ENCODE measurements at places on chromosomes 2 and 18.

DNA sequence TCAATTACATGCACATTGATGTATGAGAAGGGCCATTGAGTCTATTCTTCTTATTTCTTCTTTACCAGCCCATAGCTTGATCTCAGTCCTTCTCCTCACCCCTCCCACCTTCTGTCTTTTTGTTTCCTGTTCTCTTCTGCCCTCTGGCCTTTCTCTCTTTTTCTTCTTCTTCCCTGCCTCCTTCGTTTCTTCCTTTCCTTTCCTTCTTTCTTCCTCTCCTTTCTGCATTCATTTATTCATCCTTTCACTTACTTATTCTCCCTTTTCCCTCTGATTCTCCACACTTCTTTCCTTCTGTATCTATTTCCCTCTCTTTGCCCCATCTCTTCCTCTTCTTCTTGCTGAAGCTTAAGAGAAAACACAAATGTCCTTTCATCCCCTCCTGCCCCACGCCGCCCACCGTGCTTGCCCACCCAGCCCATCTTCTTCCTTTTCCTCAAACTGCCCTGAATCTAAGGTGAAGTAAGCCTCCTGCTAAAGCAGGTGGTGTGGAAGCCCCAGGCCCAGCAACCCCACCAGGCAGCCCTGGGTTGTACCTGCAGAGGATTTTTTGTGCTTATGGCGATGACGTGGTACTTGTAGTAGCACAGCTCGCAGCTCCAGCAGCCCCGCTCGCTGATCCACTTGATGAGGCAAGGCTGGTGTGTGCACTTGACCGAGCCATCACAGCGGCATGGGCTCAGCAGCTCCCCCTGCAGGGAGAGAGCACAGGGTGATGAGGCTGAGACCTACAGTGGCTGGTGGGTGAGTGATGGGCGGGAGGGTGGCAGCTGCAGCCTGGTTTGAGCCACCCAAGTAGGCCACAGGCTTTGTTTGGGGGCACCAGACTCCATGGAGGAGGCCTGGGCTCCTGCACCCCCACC, 89.0 kb downstream of the MARCHF4 start:
- DNase-seq, result no peak

DNA sequence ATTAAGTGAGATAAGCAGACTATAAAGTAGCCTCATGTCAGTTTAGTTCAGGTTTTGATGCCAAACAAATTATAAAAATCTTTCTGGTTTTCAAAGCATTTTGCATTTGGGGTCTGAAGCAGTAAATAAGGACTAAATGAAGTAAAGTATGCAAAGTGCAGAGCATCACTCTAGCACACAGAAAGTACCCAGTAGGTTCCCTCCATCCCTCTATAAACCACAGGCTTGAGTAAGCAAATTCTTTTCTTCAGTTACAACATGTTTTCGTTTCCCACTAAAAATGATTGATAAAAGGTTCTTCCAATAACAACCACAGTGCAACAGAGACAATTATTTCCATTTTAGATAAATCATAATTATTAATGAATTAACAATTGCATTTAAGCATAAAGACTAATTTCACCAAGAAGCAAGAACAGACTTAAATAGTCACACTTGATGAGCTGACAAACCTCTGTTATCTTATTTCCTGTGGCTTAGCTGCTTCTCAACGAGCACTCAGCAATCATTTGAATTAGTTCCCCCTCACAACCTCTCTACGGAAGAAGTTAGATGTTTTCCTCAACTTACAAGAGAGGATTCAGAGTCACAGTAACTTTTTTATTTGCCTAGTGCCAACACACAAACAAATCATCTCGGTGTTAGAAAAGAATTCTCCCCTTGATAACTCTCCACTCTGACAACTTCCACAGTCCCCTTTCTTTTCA, 249.8 kb downstream of the NBAS start:
- no peak for DNase-seq

- no peak for DNase-seq
Observed at GRCh38 chr2:240156435-240157146, 16.1 kb upstream of the OTOS start.

GRCh38 chr2:197311421-197312033, 947 bp upstream of the ANKRD44 start:
- no peak for DNase-seq

DNA sequence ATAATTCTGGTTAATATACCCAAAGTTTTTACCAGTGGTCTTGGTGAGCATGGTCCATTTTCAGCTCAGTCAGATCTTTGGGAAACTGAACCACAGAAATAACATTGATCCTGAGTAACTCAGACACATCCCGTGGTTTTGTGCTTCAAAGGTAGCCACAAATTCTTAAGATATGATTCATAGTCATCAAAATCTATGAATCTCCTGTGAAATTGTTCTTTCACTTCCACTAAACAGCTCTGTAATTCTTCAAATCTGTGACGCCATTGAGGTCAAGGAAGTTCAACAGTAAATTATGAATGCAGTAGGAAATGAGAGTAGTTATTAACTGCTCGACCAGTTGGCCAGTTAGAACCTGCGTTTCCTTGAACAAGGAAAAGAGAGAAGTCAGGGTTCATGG, 147.3 kb downstream of the IRS1 start:
- no peak for DNase-seq

DNA sequence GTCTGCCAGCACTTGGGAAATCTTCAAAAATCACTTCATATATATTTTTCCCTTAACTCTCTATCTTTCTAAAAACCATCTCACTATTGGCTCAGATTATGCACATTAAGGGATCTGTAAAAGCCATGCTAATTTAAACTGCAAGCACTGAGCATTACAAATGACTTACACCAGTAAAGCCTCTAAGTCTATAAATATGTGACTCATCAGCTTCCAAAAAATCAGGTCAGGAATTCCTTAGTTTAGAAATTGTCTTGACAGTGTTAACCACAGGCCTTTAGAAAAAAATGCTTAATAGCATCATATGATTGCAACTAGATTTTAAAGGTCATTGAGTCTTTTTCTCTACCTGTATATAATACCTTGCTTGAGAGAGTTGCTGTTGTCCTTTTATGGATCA, 1113.6 kb upstream of the PIK3C3 start:
- DNase-seq, result no peak

DNA sequence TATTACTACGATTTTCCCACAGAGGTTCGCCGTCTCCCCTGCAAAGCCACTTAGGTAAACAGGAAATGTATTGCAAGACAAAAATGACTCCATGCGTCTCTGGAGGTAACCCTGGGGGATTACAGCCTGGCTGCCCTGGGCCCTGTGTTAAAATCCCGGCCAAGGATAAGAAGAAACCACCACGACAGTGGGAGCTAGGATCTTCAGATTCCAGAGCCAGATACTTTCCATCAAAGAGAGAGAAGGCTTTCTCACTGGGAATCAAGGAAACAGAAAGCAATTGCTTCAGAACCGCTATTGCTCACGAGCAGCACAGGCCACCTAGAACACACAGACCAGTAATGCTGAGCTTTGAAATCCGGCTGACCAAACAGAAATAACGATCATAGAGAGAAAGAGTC, 97.9 kb upstream of the ZNF516 start:
- no peak for DNase-seq

DNA sequence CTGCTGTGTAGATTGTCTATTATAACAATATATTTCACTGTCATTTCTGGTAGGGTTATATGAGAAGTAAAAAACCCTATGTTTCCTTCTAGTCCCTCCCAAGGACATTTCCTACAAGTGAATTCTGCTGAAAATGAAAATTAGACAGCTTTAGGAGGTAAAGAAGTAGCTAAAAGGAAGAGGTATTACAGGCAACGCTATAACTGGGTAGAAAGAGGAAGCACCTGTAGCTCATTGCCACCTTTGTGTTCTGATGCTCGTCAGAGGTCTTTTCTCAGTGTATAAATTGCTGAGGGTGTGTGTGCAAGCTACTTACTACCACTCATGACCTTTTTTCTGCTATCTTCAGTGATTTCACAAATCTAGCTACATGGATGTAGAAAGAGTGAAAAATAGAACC, 1.4 kb downstream of the DNAJC10 start:
- DNase-seq, result no peak

DNA sequence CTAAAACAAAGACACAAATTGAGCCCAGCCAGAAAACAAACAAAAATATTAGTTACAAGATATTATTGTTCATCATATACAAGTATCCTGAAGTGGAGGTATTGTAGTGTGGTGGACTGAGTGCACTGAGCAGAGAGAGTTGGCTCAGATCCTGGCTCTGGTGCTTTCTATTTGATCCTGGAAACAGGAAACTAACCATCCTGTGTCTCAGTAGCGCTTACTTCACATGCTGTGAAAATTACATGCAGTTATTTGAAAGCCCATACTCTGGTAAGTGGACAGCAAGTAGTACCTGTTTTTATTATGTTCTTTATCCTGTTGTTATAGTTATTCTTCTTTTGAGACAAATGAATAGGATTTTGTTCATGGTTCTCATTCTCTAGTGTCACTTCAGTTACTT, 84.3 kb upstream of the CRIM1 start:
- no peak for DNase-seq

- DNase-seq, result no peak
Observed at GRCh38 chr2:99442837-99443236, 47.0 kb downstream of the REV1 start.

DNA sequence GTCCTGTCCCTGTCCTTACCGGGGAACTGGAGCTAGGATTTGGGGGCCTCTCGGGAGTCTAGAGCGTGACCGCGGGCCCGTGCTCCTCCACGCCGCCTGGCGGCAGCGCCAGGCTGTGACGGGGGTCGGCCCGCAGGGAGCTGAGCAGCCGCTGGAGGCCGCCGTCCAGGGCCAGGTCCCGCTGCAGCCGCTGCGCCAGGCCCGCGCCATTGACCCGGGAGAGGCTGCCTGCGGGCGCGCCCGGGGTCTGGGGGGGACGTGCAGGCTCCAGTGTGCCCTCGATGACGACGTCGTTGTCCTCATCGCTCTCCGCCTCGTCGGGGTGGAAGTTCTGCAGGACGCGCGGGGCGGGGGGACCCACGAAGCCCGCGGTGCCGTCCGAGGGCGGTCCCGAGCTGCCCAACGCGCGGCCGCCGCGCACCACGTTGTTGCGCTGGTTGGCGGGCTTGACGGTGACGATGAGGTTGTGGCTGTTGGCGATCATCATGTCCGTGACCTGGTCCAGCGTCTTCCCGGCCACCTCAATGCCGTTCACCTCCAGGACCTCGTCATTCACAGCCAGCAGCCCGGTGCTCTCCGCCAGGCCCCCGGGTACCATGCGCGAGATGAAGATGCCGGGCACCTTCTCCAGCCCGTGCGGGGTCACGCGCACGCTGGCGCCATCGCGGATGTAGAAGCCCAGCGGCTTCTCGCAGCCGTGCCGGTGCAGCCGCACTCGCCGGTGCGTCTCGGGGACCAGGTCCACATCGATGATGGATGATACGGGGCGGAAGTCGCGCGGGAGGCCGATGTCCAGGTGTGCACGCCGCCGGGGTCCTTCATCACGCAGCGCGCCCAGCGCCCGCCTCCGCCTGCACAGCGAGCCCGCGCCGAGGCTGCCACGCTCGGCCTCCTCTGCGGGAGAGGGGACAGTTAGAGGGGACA, 50.9 kb downstream of the ADNP2 start:
- no peak for DNase-seq

DNA sequence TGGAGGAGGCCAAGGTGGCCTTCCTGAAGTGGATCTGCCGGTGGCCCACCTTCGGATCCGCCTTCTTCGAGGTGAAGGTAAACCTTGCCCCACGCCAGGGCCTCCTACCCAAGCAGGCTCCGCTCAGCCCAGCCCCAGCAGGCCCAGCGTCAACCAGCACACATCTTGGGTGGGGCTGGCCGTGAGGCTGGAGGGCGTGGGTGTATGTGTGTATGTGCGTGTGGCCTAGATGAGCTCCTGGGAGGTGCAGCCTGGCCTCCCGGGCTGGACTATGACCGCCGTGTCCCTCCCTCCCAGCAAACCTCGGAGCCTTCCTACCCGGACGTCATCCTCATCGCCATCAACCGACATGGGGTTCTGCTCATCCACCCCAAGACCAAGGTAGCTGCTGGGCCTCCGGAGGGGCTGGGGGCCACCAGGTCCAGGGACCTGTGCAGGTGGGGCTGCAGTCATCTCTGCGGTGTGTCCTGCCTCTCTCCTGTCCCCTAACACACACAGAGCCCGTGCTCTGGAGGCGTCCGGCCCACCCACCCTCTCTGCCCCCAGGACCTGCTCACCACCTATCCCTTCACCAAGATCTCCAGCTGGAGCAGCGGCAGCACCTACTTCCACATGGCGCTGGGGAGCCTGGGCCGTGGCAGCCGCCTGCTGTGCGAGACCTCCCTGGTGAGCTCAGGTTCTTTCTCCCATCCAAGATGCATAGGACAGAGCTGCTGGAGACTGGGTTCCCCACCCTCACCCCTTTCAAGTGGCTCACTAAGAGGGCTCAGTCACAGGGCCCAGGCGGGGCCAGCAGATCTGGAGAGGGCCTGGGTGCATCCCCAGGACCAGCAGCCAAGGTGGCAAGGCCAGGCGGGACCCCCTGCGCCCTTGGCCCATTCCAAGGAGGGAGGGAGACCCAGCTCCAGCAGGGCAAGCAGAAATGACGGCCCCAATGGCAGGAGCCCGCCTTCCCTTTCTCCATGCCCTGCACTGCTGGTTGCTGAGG, 9.4 kb upstream of the GPR17 start:
- no peak for DNase-seq

DNA sequence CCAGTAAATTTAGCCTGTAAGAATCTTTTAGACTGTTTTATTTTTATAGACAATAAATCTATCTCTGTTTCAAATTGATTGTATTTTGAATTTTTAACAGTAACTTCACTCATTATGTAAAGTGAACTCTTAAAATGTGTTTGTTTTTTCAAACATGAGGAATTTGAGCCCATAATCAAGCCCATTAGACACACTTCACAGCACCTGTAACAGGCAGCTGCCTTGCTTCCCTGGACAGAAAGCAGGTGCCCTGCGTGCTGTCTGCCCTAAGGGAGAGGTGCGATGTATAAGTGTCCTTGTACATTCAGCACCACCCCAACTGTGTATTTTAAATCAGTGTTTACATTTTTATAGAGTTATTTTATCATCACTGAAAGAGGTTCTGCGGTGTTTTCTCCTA, 186.5 kb upstream of the TPO start:
- no peak for DNase-seq

GRCh38 chr2:127080226-127080937, 26.6 kb downstream of the BIN1 start:
- peak; percentile 77 for DNase-seq

GRCh38 chr18:79905993-79906392, 45.5 kb downstream of the SLC66A2 start:
- no peak for DNase-seq

DNA sequence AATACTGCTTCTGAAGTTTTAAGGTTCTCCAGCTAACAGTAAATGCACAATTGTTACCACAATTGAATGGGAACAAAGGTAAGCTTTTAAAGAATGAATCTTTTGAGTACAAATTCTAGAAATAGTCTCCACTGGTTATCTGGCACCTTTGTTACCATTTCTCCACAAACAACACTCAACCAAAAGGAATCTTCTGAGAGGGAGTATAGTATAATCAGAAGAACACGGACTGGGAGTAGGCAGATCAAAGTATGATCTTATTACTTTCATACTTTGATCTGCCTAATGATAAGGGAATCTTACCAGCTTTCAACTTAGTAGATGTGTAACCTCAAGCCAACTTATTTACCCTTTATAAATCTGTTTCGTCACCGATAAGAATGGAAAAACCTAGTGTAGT, 1.4 kb downstream of the CEP76 start:
- DNase-seq, result no peak

GRCh38 chr2:240560084-240560479, at the start of gene DUSP28:
Gene DUSP28 (plus strand): TSS chr2:240560357. CDS start chr2:240560685, 328 bp downstream.
- DNase-seq, result peak; percentile 73

- DNase-seq, result no peak
Observed at GRCh38 chr2:217479566-217479965, 523.2 kb downstream of the TNS1 start.

All from CMK (cell line).